Right renal cortex interstitium (tissue), 3 donors: ENCODE measurements at places on chromosomes 4 and X.
A peak's percentile ranks its signal among the peaks of the same experiment; 100 is the strongest.

GRCh38 chr4:2745981-2746806 lies 9.9 kb downstream of the TNIP2 start:
- DNase-seq = no peak

GRCh38 chr4:23348789-23349498 lies 540.9 kb downstream of the PPARGC1A start:
- DNase-seq = no peak

GRCh38 chr4:183185018-183185417 lies 86.0 kb downstream of the WWC2 start:
- DNase-seq = no peak

DNA sequence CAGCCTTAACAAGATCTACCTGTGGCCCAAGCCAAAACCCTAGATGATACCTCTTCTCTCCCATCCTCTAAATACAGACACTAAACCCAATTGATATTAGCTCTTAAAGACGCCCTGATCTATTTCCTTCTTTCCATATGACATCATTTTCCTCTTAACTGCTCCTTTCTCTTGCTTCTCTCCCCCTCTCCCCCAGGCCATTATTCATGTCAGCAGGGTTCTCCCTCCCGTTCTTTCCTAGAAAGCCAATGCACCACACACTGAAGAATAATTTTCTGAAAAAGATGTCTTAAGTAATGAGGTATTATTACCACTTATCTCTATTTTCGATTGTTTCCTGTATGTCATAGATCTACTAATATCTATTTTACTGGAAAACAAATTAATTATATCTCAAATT lies 9.7 kb upstream of the ING2 start:
- no peak for DNase-seq

DNA sequence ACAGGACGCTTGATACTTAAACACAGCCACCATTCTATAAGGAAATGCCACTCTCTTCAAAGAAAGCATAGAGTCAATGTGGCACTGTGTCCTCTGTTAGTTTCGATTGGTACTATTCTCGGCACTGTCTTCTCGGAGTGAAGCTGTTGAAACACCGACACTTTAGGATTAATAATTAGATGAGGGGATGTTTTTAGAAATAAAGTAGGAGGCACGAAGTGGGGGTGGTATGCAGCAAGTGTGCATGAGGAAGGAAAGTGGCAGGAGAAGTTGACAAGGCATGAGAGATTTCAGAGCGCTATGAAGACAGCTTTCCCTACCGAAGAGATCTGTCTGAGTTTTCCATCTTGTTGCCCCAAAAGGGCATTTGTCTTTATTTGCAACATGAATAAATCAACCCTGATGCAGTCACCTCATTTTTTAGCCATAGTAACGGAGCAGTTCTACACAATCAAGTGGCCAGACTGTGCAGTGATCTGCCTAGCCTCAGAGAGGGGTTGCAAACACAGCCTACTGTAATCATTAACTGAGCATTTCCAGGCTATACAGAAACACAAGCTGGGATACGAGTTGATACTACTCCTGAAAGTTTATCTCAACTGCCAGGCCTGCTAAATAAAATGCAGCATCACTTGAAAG lies 8.3 kb downstream of the GPRIN3 start:
- DNase-seq = no peak

DNA sequence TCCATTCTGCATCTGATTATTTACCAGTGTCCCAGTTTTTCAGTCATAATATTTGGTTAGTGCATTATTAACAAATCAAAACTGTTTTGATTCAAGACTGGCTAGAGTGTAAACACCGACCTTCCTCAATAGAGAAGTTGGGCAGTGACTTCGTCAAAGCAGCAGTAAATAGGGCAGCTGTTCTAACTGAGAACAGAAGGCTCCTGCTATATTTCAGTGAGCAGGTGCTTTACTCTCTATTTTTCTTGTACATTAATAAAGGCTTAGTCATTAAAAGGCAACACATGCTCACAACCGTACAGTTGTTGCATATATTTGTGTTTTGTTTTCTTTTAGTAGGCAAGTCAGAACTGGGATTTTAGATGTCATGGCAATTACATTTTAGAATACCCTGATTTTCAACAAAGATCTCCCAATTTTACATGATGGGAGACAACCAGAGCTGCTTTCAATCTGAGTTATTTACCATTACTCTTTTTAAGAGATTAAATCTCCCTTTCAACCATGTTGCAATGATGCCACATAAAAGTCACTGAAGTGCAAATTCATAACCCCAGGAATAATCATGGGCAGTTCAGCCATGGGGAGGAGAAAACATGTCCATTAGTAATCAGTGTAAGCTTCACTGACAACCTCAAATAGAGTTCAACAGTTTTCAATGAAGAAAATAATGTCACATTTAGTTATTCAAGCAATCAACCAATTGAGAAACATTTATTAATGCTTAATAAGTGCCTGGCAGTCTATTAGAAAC lies 233.3 kb downstream of the NDST4 start:
- DNase-seq = no peak

GRCh38 chr4:88659055-88659889 lies 38.4 kb downstream of the NAP1L5 start:
- no peak for DNase-seq

DNA sequence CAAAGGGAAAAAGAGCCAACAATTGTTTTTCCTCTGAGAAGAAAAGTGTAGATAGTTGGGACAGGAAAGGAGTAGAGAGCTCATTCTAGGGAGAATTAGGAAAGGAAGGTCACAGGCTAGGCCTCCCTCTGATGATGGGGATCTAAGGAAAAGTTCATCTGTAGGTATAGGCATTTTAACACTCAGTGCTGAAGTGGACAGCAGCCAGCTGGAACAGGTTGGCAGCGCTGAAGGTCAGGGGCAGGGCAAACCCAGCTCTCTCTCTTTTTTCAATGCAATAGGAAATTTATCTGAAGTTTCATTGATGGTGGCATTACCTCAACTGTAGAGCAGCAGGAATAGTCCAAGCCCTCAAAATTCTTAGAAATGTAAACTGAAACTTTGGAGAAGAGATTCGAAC lies 98.5 kb upstream of the ETNPPL start:
- DNase-seq = peak; percentile 27

DNA sequence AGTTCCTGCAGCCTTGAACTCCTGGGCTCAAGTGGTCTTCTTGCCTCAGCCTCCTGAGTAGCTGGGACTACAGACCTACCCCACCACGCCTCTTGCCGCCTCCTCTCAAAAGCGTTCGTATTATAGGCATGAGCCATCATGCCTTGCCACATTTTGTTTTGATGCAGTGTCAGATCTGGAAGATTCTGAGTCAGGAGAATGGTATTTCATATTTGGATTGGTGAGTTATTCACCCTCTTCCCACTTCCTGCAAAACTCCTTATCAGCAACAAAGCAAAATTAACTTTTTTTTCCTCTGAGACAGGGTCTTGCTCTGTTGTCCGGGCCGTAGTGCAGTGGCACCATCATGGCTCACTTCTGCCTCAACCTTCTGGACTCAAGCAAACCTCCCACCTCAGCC lies 29.6 kb downstream of the REST start:
- no peak for DNase-seq

DNA sequence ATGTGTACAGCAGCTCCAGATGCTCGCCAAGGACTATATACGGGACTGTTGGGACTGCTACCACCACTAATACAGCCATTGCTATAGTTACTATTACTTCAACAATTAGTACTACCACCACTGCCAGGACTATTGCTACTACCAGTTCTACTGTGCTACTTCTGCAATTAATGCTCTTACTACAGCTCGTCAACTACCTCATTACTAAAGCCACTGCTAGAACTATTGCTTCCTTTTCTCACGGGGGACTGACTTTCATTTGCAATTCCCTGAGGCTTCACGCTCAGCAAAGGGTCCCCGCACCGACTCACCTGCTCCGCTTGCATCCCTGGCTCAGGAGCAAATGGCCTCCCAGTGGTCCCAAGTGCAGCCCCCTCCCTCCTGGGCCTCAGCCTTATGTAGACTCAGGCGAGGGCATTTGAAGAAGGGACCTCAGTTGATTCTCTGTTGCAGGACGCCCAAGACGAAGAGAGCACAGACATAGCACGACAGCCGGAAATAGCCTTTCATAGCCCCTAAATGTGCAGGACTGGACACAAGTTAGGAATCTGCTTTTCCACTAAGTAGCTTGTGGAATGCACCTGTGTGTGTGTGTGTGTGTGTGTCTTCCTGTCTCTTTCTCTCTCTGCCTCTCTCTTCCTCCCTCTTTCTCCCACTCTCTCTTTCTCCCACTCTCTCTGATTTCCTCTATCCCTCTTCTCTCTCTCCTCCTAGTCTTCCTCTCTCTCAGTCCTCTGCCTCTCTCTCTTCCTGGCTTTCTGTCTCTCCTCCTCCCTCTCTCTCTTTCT lies 294.8 kb downstream of the ASMT start:
- no peak for DNase-seq

DNA sequence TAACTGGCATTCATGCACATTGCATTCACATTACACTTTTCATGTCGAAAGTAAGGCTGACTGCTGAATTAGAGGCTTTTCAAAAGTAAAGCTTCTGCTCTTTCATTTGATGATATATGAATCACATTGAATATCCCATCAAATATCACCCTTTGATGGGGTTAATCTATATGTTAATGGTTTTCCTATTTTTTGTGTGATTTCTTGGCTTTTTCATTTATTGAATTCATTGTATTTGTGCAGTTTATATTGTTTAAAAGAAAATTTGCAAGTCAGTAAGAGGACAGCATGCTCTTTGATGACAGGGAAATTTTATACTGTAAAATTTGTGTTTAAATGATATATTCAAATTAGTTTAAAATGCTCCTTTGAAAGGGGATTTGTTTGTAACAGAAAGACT lies 344.1 kb downstream of the PCDH10 start:
- no peak for DNase-seq

GRCh38 chrX:107741404-107741790 lies 34.2 kb downstream of the TSC22D3 start:
- DNase-seq = no peak

DNA sequence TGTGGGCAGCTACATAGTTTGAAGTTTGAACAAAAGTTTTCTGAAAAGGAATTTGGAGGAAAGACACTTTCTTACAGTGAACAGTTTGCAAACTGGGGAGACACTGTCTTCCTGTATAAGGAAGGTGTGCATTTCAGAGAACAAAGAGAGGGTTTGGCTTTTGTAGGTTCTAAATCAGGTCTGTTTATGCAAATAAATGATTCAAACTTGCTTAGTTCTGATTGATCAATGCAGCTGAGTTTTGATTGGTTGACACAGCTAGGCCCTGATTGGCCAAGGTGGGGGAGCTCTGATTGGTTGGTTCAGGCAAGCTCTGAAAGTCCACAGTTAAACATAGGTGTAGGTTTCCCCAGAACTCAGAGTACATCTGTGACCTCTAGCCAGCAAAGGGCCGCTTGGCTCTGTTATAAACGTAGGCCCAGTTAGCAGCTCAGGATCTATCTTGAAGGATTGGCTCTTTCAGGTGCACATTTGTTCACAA lies 63.0 kb upstream of the ENPP6 start:
- no peak for DNase-seq

- no peak for DNase-seq
Observed at GRCh38 chr4:13378973-13379759, 105.0 kb downstream of the RAB28 start.

DNA sequence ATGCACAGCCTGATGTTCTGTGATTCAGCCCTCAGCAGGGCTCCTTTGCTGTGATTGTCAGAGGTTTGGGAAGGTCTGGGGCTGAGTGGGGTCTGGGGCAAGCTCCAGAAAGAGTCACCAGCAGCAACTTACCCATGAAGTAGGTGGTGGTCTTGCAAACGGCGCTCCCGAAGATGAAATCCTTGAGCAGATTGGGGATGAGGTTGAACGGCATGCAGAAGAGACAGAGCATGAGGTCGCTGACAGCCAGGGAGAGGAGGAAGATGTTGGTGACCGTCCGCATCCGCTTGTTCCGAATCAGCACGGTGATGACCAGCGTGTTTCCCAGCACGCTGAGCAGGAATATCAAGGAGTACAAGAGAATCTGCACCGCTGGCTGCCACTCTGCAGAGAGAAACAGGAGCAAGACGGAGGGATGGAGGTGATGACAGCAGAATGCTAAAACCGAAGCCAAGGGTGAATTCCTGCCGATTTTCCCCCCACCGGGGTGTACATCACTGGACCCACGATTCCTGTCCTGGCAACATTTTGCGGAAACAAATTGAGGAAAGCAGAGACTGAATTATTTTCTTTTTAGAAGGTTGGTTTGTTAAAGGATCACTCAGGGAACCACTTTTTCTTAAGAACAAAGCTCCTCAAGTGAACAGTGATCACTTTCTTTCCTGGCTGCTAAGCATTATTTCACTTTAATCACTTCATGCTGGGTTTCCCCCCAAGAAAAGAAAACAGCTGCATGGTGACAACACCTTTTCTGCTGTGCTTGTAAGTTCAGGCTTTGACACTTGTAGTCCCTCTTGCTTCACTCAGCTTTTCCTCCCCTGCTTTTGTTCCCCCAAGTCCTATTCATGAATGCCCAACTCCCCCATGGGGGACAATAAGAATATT lies 941 bp downstream of the CCKAR start:
- no peak for DNase-seq

- peak; percentile 40 for DNase-seq
Observed at GRCh38 chr4:145097331-145097820, 620 bp downstream of the ANAPC10 start.

DNA sequence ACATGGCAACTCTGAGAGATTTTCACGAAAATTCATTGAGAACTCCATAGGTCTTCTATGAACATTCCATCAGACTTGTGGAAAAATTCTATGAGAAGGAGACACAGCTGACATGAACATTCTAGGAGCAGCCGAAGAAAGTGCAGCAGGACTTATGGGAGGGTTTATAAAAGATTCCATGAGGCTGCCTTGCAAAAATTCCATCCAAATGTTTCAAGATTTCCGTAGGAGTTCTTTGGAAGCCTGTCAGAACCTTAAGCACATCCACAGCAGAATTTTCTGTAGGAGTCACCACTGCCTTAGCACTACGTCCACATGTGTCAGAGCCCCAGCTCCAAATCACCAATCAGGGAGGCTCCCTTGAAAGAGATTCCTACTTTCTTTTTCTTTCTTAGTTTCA lies 67.0 kb upstream of the MSX1 start:
- DNase-seq = no peak

GRCh38 chr4:95516528-95517017 lies 32.2 kb downstream of the UNC5C start:
- no peak for DNase-seq

DNA sequence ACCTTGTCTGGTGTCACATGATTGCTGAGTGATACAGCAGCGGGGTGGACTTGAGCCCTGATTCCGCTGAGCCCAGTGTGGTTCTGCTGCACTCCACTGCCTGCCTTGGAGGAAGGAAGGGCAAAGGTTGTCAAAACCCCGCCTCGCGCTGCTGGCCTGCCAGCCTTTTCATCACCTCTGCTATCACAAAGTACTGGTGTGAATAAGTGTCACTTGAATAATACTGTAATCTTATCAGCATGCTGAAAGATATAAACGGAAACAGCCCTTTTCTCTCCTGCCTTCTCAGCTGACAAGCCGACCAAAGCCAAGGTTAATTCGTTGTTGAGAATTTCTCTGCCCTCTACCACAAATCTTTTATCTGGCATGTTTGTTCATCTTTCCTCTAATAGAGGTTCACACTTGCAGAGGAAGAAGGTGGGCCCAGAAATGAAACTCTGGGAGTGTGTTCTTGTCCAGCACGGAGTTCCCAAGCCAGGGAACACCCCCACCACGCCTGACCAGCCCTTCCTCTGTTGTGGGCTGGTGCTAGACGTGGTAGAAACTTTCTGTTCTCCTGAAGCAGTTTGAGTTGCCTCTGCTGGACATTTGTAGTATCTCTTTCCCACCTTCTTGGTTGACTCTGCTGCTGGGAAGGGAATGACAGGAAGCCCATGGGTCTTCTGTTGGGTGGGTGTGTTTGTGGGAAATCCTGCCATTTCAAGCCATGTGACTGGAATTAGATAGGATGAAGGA lies 21.5 kb downstream of the FHDC1 start:
- no peak for DNase-seq
